ENCODE measurements at places on chromosomes 6 and 20. TPM values are rescaled to one million over a fixed set of nuclear protein-coding genes. Genes with fewer than 3 reads are reported as not detected.

DNA sequence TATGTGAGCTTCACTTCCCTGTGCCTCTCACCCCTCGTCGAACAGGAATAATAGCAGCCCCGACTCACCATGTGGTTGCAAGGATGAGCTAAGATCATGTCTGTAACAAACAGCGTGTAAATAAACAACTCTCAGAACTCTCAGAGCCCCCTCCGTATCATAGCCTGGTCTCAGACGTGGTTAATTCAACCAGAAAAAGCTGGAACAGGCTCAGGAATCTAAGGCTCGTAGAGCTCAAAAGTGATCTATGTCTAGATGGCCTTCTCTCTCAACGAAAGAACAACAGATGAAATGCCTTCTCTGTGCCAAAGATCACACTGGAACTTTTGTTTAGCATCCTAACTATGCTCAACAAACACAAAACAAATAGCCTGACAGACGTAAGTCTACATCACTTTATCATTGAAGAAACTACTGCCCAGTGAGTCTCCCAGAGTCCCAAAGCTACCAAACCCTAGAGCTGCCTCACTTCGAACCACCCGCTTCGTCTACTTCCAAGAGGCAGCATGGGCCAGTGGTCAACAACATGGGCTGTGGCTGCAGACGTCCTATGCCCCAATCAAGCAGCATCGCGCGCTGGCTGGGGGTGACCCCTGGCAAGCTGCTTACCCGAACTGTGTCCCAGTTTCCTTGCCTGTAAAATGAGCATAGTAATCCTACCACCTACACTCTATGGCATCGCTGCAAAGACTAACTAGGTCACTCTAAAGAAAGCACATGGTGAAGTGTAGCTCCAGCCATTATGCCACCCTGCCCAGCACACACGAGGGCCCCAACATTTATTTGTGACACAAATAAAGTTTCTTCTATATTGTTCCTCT, 35.1 kb downstream of the NFATC2 start:
- no peak for DNase-seq

DNA sequence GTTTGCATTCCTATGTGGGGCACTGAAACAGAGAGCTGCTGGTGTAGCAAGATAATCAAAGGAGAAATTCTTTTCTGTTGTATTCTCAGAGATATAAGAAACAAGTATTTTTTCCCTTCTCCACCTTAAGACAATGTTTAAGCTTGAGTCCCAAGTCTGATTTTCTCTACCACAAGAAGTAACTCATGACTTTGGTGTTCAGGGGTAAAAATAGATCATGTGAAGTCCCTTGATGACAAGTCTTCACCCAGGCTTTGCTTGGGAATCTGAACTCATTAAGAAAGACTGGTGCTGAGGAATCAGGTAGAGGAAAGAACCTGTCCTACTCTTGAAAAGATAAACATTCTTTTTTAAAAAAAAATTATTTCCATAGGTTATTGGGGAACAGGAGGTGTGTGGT, 205.6 kb downstream of the ALDH8A1 start:
- no peak for DNase-seq

DNA sequence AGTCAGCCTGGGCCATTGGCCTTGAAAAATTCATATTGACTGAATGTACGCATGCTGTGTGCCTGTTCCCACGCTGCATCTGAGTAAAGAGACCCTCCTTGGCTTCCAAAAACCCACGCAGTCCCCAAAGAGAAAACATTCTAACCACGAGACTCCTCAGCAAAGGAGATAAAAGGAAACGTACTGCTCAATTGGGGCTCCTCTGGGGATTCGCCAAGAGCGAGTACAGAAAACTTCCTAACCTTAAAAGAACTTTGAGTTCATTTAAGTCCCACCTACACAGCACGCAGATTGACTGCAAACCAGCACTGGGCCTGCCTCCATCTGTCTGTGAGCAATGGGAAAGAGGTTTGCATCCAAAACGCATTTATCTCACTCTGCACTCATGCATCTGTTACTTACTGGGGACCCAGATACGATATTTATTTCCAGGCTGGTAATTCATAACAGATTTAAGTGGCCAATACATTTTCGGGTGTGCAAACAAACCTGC, 505.9 kb upstream of the CHD6 start:
- no peak for DNase-seq

DNA sequence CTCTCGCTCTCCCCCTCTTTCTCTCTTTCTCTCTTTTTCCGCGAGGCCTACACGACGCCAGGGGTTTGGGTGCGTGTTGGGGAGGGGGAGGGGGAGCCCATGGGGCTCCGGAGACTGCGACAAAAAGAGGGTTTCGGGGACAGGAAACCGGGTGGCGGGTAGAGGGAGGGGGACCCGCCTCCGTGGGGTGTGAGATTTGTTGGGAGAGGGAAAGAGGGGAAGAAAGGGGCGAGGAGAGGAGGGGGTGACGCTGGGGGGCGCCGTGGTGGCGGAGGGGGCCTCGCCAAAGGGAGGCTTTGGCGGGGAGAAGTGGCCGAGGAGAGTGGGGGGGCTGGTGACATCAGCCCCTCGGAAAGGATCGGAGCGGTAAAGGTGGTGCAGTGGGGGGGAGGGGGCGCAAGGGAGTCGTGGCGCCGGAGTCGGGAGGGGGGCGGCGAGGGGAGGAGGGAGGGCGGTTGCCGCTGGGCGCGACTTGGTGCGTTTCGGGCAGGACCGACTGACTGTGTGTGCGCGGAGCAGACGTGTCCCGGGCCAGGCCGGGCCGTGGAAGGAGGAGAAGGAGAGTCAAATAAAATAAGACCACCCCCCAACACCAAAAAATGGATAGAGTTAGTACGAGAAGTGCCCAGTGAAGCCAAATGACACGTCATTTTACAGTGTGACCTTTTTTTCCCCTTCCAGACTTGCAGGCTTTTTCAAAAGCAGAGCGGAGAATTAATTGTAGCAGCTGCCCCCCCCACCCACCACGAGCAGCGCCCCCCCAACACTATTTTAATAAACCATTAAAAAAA, 39.8 kb downstream of the GNAS start:
- DNase-seq = no peak

DNA sequence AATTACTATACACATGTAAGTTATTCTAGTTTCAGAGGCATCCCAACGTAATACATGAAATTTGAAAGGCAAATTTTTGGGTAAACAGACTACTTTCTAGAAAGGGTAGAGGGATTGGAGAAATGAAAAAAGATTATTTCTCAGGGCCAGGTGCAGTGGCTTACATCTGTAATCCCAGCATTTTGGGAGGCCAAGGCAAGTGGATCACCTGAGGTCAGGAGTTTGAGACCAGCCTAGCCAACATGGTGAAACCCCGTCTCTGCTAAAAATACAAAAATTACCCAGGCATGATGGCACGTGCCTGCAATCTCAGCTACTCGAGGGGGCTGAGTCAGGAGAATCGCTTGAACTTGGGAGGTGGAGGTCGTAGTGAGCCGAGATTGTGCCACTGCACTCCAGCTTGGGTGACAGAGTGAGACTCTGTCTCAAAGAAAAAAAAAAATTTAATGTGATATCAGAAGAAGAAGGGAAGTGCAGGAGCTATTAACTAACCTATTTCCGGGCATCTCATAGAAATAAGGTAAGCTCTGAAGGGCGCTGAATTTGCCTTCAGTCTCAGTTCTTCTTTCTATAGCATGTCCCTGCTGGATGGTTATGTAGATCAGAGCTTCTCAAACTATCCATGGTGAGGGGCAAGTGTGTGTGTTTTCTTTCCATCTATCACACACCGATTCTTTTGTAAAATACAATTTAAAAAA, 100.3 kb upstream of the MTHFD1L start:
- no peak for DNase-seq

DNA sequence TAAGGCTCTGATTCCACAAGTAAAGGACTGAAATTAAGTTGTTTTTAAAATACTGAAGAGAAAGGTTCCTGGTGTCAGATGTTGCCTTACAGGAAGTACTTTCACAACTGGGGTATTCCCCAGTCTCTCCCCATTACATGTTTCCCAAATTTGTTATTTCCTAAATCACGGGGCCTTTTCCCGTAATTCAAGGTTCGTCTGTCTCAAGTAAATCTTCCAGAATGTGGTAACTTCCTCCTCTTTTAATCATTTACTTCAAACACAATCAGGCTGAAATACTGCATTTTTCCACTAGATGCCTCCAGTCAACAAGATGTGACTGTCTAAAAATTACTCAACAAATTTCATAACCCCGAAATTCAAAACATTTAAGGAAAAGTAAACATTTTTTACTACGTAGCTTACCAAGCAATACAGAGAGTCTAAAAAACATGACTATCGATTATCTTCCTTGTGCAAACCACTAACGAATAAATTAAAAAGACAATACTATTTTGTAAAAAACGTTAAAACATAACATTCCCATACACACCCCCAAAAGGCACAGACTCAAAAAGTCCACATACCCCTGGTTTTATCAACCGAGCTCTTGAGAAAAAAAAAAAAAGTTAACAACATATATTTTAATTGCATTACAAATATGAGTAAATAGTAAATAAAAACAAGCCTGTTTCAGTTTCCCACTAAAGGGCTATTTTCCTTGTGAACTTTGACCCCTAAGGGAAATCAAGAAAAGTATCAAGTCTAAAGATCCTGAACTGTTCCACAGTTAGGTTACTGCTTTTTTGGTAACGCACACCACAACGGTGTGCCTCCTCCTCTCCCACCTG, 1.7 kb downstream of the SOD2 start:
- DNase-seq = peak; percentile 52

DNA sequence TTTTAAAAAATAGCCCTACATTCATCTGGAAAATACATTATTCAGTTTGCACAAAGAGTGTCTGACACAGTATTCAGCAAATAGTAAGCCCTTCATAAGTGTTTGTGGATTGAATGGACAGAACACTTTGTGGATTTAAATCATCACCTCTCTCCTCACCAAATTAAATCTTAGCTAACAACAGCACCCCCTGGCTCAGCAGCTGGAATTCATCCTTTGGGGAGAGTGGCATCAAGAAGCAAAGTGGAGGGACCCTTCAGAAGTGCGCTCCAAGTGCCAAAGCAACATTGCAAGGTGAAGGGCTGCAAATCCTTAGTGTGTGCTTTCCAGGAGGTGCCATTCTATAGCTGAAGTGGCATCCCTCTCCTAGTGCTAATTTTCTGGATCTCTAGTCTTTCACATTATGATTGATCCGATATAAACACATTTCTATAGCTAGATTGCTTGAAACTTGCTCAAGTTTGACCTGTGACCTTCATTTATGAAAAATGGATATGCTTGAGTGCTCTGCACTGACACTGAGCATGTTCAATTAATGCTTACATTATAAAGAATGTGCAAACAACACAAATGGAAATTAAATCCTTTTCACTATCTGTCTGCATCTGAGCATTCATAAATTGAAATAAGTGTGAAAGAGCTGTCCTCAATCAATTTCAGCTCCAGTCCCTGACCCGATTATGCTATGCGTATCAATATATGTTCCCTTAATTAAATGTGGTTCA, 891.7 kb downstream of the C6orf118 start:
- no peak for DNase-seq

DNA sequence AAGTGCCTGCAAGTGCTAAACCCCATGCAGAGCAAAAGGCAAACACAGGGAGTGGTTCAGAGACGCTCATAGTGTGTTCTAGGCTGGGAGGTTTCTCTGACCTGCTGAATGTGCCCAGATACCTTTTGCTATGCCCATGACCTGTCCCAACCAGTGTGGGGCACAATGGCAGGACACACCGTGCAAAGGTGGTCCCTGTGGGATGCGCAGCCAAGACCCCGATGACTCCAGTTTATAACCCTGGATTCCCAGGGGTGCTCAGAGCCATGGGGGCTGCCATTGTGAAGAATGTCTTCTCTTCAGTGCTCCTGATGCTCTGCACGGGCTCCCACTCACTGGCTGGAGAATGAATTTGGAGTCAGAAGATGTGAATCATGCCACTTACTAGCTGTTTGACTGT, 2.2 kb upstream of the NINL start:
- DNase-seq = no peak

DNA sequence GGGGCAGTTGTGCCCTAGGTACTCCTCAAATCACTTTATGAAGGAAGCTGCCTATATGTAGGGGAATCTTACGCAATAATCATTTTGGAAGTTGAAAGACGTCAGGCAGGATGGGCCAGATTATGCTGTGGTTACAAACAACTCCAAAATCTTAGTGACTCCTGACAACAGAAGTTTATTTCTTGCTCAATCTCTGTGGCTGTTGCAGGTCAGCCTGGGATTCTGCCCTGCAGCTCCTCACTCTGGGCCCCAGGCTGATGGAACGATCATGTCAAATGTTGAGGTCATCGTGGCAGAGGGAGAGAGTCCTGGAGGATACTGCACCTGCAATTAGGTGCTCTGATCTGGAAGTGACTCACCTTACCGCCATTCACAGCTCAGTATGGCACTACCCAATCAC, 88.4 kb downstream of the ZDHHC14 start:
- DNase-seq = no peak

- DNase-seq = peak; percentile 72
Measured at GRCh38 chr20:50727792-50728485, 3.4 kb upstream of the PARD6B start.

- no peak for DNase-seq
Measured at GRCh38 chr20:17933711-17934110, 34.9 kb downstream of the SNX5 start.

Gene TMX4
- 70.8 TPM for polyA plus RNA-seq

Gene GSTA3
- 0.37 TPM for polyA plus RNA-seq

Gene C6orf118
- polyA plus RNA-seq = 5.6 TPM

Gene PRPF6
- 95.2 TPM for polyA plus RNA-seq

Gene SNAP91
- 0.62 TPM for polyA plus RNA-seq

All from renal cortex interstitium (tissue), 15 donors.